ENCODE measurements at places on chromosomes 3 and 15. TPM values are rescaled to one million over a fixed set of nuclear protein-coding genes. Genes with fewer than 3 reads are reported as not detected.

UBAP1L gene
- 2.9 TPM for total RNA-seq

SLC27A2 gene
- 9.9 TPM for total RNA-seq

TMC3 gene
- not detected for total RNA-seq

KLF15 gene
- total RNA-seq = not detected

GOLGA8G gene
- not detected for total RNA-seq

ACVR2B gene
- total RNA-seq = 6.9 TPM

NAALADL2 gene
- total RNA-seq = 0.60 TPM

SLCO2A1 gene
- total RNA-seq = not detected

DNA sequence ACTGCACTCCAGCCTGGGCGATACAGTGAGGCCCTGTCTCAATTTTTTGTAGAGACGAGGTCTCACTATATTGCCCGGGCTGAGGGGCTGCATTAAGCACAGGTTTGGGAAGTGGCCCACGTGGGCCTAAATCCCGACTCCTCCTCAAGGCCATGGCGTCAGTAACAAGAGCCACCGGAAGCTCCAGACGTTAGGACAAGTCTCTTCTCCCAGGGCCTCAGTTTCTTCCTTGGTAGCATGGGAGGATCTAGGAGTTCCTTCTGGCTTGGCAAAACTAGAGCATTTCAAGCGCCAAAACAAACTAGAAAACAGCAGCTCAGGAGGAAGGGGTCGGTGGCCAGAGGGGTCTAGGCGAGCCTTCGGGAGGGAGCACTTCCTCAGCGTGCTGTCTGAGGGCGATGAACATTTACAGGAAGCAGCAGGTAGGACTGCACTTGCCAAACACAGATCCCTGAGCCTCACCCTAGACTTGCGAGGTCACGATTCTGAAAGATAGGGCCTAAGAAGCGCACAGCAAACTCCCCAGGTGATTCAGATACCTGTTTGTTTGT is 536 bp downstream of the SNAPC5 start:
- peak; percentile 9 for DNase-seq
- H3K27ac ChIP-seq = peak overlapping the region; percentile 92
- no peaks in the 10 kb centered on the region for H3K27me3 ChIP-seq

DNA sequence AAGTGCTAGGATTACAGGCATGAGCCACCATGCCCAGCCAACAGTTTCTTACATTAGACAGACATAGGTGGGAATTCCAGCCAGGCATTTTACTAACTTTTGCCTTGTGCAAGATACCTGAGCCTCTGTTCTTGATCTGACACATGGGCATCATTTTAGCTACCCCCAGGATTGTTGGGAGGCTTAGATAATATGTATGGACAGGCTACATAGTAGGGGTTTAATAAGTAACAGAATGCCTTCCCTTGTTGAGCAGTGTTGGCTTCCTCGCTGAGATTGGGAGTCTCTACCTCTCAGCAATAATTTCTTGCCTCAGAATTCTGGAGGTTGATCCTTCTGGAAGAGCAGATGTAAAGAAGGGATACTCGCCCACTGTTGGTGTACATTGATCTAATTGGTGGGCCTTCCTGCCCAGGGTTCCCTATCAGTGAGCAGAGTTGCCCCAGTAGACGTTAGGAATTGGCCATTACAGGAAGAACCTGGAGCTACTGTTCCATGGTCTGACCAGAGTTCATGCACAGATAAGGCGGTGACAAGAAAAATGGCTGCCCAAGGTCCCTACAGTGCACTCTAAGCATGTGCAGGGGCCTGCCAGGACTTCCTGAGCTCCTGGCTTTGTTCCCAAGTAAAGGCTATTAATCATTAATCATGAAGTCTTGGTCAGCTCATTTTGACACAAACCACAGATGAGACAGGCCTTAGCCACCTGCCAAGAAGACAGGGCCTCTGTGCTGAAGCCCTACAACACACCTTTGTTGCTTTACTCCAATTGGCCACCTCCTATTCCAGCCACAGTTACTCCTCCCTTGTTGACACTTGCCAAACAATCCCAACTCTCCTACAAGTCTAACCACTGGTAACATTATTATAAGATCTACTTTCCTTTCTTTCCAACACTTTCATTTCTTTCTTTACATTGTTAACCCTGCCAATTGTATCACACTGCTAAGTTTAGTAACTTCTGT is 5.0 kb upstream of the IL17RE start:
- no peak overlapping the region for H3K4me3 ChIP-seq
- H3K4me1 ChIP-seq = peaks cover 51% of the 10 kb centered on the region
- peak overlapping the region; percentile 47 for H3K27ac ChIP-seq
- peaks cover 25% of the 10 kb centered on the region for H3K36me3 ChIP-seq
- DNase-seq = no peak
- H3K27me3 ChIP-seq = no peaks in the 10 kb centered on the region

- H3K36me3 ChIP-seq = no peaks in the 10 kb centered on the region
- no peaks in the 10 kb centered on the region for H3K4me1 ChIP-seq
- DNase-seq = no peak
- H3K27ac ChIP-seq = no peak overlapping the region
- H3K4me3 ChIP-seq = no peak overlapping the region
- no peaks in the 10 kb centered on the region for H3K27me3 ChIP-seq
These were observed 69.1 kb downstream of the MAGEF1 start for GRCh38 chr3:184642631-184643285.

GRCh38 chr3:156406393-156406792 is 148.5 kb downstream of the SSR3 start:
- no peak for DNase-seq
- H3K27me3 ChIP-seq = no peaks in the 10 kb centered on the region
- no peaks in the 10 kb centered on the region for H3K36me3 ChIP-seq
- no peaks in the 10 kb centered on the region for H3K4me1 ChIP-seq
- no peak overlapping the region for H3K4me3 ChIP-seq

- no peaks in the 10 kb centered on the region for H3K4me1 ChIP-seq
- H3K36me3 ChIP-seq = no peaks in the 10 kb centered on the region
- no peaks in the 10 kb centered on the region for H3K27me3 ChIP-seq
- no peak overlapping the region for H3K27ac ChIP-seq
These were observed 24.2 kb upstream of the SLC4A7 start for GRCh38 chr3:27508424-27508823.

DNA sequence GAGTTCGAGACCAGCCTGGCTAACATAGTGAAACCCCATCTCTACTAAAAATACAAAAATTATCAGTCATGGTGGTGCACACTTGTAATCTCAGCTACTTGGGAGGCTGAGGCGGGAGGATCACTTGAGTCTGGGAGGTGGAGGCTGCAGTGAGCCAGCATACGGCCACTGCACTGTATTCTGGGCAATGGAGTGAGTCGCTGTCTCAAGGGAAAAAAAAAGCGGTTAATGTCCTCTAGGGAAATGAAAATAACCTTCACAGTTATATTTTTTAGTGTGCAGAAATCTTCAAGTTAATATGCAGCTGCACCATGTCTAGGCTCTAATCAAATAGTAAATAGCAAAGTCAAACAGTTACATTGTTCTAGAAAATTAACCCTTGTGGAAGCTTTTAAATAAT is 14.8 kb downstream of the CEP19 start:
- no peak overlapping the region for H3K4me3 ChIP-seq
- no peak for DNase-seq
- H3K27me3 ChIP-seq = no peaks in the 10 kb centered on the region

GRCh38 chr15:88606070-88606794 is 14.9 kb upstream of the AEN start:
- H3K36me3 ChIP-seq = no peaks in the 10 kb centered on the region
- no peak overlapping the region for H3K27ac ChIP-seq
- DNase-seq = no peak
- H3K4me3 ChIP-seq = no peak overlapping the region

- DNase-seq = no peak
- H3K4me3 ChIP-seq = no peak overlapping the region
- no peak overlapping the region for H3K27ac ChIP-seq
- no peaks in the 10 kb centered on the region for H3K36me3 ChIP-seq
- H3K27me3 ChIP-seq = no peaks in the 10 kb centered on the region
These were observed 65.4 kb downstream of the KCNH8 start for GRCh38 chr3:19213603-19214220.

GRCh38 chr15:81843226-81843625 is 202.6 kb downstream of the MEX3B start:
- no peak overlapping the region for H3K27ac ChIP-seq
- H3K4me1 ChIP-seq = no peaks in the 10 kb centered on the region

DNA sequence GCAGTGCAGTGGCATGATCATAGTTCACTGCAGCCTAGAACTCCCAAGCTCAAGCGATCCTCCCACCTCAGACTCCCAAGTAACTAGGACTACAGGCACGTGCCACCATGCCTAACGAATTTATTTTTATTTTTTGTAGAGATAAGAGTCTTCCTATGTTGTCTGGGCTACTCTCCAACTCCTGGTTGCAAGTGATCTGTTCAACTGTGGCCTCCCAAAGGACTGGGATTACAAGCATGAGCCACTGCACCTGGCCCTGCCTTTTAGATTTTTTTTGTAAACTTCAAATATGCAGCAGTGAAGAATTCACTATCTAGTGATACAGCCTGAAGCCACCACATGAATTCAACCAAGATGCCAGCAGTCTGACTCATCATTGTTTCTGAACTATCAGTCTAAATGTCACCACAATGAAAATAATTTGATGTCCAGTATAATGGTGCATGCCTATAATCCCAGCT is 32.7 kb downstream of the UBXN7 start:
- no peaks in the 10 kb centered on the region for H3K27me3 ChIP-seq
- peaks cover 5% of the 10 kb centered on the region for H3K4me1 ChIP-seq
- H3K36me3 ChIP-seq = peaks cover 7% of the 10 kb centered on the region
- H3K27ac ChIP-seq = no peak overlapping the region
- H3K4me3 ChIP-seq = no peak overlapping the region

DNA sequence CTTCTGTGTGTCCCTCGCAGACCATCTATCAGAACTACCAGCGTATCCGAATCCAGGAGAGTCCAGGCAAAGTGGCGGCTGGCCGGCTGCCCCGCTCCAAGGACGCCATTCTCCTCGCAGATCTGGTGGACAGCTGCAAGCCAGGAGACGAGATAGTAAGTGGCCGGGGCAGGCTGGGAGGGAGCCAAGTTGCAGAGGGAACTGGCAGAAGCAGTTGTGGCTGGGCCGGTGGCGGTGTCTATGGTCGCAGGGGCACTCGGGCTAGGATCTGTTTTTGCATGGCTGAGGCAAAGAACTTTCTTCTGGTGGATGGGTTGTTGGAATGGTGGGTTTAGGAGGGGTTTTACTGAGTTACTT is 10.1 kb downstream of the MCM2 start:
- peaks cover 87% of the 10 kb centered on the region for H3K36me3 ChIP-seq
- H3K27me3 ChIP-seq = no peaks in the 10 kb centered on the region
- no peak for DNase-seq
- peaks cover 10% of the 10 kb centered on the region for H3K4me1 ChIP-seq
- H3K4me3 ChIP-seq = no peak overlapping the region
- no peak overlapping the region for H3K27ac ChIP-seq

- H3K36me3 ChIP-seq = no peaks in the 10 kb centered on the region
- peaks cover 3% of the 10 kb centered on the region for H3K27me3 ChIP-seq
- H3K4me1 ChIP-seq = no peaks in the 10 kb centered on the region
- no peak for DNase-seq
- H3K27ac ChIP-seq = no peak overlapping the region
These were observed 2.1 kb downstream of the USP50 start for GRCh38 chr15:50544368-50544767.

- DNase-seq = no peak
- H3K27ac ChIP-seq = no peak overlapping the region
- no peak overlapping the region for H3K4me3 ChIP-seq
These were observed 48.2 kb downstream of the TRIM42 start for GRCh38 chr3:140726066-140726465.

All from activated CD8-positive, alpha-beta T cell treated with anti-CD3 and anti-CD28 coated beads for 36 hours (primary cell).